Frontal cortex (tissue), 4 donors: ENCODE measurements at places on chromosomes 16 and 17.

DNA sequence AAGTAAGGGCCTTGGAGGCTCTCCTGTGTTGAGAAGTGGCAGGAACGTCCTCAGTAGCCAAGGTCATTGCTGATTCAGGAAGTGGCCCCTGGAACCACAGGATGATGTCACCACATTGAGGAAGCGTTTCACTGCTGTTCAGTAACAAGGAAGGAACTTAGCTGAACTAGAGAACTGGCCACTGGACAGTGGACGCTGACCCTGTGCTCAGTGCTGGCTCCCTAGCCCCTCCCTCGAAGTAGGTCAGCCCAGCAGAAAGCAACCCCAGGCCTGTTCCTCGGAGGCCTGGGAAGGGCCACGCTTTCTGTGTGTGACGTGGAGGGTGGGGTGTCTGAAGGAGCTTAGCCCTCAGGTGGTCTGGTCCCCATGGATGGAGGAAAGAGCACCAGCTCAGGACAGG is 58.3 kb downstream of the B9D1 start:
- DNase-seq: no peak

GRCh38 chr16:75097941-75098901 is 18.4 kb downstream of the LDHD start:
- no peak for DNase-seq

- no peak for DNase-seq
Observed at GRCh38 chr16:57301126-57301817, 16.8 kb upstream of the PLLP start.

GRCh38 chr16:20409398-20410120 is at the start of gene ACSM5:
TSS of gene ACSM5 (plus strand) at chr16:20409534. CDS start at chr16:20411485, 1,951 bp downstream.
- peak; percentile 39 for DNase-seq

DNA sequence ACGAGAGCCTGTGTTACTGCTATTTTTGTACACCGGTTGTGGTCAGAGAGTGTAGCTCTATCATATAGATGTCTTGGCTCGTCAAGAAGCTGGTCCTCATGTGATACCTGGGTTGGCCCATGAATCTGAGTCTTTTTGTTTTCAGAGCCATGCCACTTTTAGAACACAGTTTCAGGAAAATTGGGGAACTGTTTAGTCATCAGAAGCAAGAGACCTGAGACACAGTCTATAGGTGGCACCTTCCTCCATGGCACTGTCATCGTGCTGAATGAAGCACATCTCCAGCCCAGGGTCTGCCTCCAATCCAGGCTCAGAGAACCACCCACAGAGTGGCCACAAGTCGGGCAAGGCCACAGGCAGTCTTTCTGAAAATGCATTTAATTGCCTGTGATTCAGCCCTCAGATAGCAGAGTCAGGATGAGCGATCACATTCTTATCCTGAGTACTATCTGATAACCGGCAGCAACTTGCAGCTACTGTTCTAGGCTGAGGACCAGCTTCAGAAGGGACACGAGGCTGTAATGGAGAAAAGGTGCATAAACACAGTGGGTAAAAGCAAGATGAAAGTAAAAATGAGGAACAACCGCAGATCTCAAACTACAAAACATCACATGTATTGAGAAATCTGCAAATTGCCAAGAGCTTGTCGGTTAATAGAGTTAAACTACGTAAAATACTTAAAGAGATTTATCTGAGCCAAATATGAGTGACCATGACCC is 14.2 kb upstream of the HAPSTR1 start:
- DNase-seq: no peak

DNA sequence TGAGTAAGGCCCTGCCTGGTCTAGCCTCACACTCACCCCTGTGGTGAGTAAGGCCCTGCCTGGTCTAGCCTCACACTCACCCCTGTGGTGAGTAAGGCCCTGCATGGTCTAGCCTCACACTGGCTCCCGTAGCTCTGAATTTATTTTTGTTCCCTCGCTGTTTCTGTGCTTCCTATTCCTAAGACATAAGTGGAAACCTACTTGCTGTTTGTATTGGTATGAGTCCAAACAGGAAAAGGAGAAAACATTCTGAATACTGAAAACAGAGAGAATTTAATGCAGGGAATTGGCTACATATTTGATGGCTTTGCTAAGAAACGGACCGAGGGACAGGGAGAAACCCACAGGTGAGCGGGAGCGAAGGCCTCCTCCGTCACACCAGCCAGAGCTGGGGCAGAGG is 267.8 kb downstream of the FOXL1 start:
- no peak for DNase-seq

DNA sequence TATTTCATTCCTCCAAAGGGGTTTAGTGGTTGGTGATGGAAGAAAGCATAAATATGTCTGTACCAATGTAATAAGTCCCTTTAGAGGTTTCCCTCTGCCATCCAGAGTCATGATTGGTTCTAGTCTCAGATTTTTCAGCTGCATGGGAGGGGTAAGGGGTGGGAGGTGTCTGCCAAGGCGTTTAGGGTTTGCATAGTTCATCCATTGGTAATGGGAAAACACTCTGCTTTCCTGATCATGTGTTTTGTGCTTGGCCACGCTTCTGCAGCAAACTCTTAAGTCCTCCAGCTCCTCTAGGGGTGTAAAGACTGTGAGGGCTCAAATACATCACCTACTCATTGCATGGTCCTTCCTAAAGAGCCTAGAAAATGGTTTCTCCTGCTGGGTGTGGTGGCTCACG is 29.8 kb downstream of the LIG3 start:
- no peak for DNase-seq

GRCh38 chr16:492211-492875 is 35.2 kb upstream of the CAPN15 start:
- DNase-seq: no peak

- DNase-seq: no peak
Observed at GRCh38 chr17:74960570-74961342, 11.8 kb downstream of the HID1 start.

- DNase-seq: no peak
Observed at GRCh38 chr17:39110435-39111136, 40.9 kb downstream of the PLXDC1 start.

GRCh38 chr17:60535382-60536279 is 9.6 kb upstream of the APPBP2 start:
- DNase-seq: no peak

GRCh38 chr16:50841081-50841886 is 99.4 kb downstream of the CYLD start:
- no peak for DNase-seq

GRCh38 chr16:64808474-64808873 is 313.4 kb downstream of the CDH11 start:
- DNase-seq: no peak

DNA sequence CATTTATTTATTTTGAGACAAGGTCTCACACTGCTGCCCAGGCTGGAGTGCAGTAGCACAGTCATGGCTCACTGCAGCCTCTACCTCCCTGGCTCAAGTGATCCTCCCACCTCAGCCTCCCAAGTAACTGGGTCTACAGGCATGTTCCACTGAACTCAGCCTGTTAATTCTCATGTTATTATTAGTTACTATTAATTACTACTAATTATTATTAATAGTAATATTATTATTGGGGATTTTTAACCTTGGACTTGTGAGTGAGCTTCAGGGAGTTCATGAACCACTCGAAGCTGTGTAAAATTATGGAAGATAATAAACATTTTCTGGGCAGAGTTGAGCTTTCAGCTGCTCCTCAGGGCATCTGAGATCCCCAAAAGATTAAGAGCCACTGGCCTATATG is 4.6 kb upstream of the STAC2 start:
- DNase-seq: no peak

DNA sequence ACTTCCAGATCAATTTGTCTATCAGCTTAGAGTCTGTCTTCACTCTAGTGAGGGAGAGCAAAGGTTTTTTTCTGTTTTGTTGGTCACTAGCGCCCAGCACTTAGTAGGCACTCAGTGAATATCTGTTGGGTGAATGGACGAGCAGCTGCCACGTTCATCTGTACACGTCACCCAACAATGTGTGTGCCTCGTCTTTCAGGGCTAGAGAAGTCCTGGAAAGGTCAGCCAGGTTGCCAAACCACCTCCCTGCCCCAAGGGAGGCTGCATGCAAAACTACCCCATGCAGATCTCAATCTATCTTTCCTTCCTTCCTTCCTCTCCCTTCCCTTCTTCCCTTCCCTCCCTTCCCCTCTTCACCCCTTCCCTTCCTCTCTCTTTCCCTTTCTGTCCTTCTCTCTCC is 340.9 kb downstream of the SOX9 start:
- DNase-seq: no peak

DNA sequence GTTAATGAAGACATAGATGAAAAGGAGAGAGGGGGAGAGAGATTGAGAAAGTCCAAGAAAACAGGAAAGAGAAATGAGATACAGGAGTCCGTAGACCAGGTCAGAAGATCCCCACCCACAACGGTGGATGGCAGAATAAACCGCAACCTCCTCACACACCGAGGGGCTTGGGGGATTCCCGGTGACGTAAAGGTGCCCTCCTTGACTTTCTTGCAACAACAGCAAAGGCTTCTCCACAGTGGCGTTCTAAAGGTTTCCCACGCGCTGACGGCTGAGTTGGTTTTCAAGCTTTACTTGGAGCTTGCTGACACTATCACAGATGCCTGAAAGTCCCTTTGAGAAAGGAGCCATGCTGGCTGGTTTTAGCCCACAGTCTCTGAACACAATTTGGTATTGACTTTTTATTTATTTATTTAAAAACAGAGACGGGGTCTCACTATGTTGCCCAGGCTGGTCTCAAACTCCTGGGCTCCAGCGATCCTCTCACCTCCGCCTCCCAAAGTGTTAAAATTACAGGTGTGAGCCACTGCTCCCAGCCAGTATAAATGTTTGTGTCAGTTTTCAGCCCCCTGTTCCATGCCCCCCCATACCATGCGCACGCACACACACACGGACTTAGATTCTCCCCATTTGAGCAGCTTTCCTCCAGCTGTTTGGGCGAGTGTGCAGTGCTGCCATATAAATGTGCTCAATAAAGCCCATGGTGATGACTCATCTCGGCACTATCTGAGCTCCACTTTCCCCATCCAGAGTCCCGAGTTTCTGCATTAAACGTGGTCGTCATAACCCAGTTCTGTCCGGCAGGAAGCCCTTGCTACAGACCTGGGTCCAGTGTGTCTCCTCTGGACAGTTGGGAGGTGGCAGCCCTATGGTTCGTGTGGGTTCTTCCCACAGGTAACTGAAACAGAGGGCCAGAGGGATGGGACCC is 33.0 kb upstream of the SEC14L1 start:
- DNase-seq: no peak

- no peak for DNase-seq
Observed at GRCh38 chr16:89855301-89855945, 18.0 kb upstream of the TCF25 start.

GRCh38 chr17:12348476-12348875 is 317.2 kb upstream of the MYOCD start:
- no peak for DNase-seq

DNA sequence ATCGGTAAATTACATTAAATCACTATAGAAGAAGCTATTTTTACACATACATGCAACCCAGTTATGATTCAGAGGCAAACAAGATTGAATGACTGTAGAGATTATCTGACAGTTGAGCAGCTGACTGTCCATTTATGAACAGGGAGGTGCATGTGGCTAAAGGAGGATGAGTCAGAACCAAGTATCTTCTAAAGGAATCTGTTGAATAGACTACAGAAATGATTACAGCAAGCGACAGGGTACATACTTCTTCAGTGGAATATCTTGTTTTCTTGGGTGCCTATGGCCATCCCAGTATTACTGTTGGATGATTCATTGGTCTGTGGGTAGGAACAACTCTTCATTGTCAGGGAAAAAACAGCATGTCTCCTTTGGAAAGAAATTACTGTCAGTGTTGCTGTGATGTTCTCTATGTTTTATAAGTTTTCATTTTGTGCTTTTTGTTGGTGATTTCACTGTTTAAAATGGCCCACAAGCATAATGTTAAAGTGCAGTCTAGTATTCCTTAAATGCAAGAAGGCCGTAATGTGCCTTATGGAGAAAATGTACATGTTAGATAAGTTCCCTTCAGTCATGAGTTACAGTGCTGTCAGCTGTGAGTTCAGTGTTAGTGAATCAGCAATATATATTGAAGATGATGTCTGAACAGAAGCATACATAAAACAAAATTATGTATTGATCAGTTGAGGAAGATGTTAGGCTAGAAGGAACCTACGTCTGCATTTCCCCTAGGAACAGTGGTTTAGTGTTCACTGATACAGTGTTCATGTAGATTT is 27.0 kb downstream of the CBFB start:
- no peak for DNase-seq

- DNase-seq: no peak
Observed at GRCh38 chr17:53571342-53571741, 251.4 kb upstream of the KIF2B start.

- DNase-seq: no peak
Observed at GRCh38 chr17:2716649-2717048, 5.1 kb upstream of the CLUH start.

DNA sequence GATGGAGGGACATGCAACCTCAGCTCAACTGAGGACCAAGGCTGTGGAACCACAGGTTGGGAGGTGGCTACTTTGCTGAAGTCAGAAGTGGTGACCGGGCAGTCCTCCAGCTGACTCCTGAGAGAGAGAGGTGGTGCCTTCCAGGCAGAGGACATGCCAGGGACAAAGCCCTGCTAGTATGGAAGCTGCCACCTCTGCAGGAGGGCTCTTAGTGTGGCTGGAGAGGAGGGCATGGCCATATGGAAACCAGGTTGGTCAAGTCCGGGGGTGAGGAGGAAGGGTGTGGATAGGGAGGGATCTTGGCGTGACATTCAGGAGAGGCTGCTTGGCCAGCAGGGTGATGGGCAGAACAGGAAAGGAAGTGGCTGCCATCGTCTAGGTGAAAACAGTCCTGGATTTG is 5.7 kb downstream of the C16orf86 start:
- peak; percentile 10 for DNase-seq

- no peak for DNase-seq
Observed at GRCh38 chr17:51305182-51305581, 44.8 kb downstream of the UTP18 start.

GRCh38 chr17:40303009-40303657 is 5.8 kb upstream of the RARA start:
- DNase-seq: peak; percentile 61

DNA sequence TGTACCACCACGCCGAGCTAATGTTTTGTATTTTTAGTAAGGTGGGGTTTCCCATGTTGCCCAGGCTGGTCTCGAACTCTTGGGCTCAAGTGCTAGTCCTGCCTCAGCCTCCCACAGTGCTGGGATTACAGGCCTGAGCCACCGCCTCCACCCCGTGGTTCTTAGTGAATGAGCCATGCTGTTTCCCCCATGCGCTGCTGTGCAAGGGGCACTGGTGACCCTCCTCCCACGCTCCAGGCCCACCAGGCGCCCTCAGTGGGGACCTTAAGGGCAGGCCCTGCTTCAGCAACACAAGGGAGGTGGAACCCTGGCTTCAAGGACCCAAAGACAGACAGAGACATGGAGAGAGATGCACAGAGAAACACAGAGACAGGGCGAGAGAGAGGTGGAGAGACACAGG is 15.4 kb upstream of the NUDT16L1 start:
- no peak for DNase-seq
